ENCODE measurements at places on chromosomes 7 and 10.

DNA sequence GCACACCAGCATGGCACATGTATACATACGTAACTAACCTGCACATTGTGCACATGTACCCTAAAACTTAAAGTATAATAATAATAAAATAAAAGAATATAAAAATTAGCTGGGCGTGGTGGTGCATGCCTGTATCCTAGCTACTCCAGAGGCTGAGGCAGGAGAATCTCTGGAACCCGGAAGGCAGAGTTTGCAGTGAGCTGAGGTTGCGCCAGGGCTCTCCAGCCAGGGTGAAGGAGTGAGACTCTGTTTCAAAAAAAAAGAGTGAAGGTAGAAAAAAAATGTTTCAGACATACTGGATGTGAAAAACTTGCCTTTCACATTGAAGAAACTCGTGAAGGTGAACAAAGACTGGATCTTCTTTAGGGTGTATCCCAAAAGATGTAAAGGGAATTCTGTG is 26.7 kb downstream of the TSPAN14 start:
- DNase-seq: no peak

GRCh38 chr7:158976468-158976848 is 120.1 kb downstream of the DYNC2I1 start:
- no peak for DNase-seq

- no peak for DNase-seq
Observed at GRCh38 chr10:16612115-16612980, 90.7 kb upstream of the C1QL3 start.

DNA sequence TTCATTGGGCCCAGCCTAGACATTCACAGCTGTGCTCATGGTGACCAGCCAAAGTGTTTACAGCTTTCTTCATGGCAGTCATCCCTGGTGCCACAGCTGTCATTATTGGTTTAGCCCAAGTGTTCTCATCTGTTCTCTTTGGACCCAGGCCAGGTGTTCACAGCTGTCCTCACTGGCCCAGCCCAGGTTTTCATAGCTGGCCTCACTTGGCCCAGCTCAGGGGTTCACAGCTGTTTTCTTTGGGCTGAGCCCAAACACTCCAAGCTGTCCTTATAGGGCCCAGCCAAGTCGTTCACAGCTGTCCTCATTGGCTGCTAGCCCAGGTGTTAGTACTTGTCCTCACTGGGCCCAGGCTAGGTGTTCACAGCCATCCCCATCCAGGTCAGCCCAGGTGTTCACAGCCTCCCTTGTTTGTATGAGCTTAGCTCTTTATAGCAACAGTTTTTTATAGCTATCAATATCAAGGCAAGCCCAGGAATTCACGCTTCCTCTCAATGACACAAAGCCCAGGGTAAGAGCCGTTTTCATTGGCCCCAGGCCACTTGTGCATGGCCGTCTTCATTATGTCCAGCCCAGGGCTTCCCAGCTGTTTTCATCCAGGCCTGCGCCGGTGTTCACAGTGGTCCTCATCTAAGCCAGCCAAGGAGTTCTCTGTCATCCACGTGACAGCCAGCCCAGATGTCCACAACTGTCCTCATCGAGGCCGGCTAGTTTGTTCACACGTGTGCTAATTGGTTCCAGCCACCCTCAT is 11.6 kb downstream of the FRG2B start:
- DNase-seq: no peak

DNA sequence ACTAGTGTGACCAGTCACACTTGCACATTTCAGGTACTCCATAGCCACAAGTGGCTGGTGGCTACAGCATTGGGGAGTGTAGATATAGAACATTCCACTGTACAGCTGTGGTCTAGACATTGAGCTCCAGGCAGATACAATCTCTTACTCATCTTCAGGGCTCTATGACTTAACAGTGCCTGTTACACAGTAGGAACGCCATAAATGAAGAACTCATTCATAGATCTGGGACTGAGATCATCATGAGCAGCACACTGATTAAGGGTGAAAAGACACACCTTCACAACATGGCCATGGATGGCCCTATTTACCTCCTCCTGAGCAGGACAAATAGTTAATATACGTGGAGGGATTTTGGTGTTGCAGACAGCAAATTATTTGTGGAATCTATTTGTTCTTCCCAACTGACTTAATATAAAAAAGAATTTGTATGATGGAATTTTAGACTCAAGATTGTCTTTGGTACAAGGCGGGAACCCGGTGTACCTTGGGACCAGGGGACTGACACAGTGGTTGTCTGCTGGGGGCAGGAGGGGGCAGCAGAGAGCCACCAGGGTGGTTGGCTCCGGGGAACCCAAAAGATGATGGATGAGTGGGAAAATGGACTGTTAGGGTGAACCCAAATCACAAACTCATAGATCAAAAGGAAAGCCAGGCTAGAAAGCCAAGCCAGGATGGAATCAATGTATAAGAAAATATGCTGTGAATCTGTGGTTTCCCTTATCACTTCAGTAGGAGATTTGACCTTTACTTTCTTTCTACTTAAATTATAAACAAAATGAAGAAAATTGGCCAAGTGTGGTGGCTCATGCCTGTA is 24.3 kb upstream of the CPA2 start:
- DNase-seq: peak; percentile 70

DNA sequence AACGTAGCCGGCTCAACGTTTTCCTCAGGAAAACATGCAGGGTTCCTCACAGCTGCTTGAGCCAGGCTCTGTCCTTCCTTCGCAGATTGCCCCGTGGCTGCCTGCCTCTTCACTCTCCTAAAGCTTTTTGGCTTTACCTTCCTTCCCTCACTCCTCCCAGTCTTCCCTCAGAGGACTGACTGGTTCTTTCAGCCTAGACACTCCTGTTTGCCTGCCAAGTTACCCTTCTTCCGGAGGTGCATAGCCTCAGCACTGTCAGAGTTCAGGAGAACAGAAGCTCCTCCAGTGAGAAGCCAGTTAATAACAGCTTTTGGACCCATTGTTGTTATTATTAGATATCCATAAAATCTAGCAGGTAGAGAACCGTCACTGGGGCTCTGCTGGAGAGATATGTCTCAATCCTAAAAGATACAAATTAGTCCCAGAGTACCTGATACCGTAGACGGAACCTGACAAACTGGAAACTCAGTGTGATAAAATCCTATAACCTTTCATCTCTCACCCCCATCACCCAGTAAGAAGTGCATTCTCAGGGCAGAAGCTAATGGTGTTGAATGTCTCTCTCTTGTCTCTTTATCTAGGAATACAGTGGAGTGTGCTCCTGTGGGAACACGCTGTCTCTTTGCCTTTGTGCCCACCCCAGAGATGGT is 79.6 kb downstream of the SND1 start:
- no peak for DNase-seq

GRCh38 chr10:29611781-29612381 is 22.9 kb downstream of the SVIL start:
- DNase-seq: no peak

- DNase-seq: no peak
Observed at GRCh38 chr10:113620511-113620910, 43.3 kb downstream of the NRAP start.

DNA sequence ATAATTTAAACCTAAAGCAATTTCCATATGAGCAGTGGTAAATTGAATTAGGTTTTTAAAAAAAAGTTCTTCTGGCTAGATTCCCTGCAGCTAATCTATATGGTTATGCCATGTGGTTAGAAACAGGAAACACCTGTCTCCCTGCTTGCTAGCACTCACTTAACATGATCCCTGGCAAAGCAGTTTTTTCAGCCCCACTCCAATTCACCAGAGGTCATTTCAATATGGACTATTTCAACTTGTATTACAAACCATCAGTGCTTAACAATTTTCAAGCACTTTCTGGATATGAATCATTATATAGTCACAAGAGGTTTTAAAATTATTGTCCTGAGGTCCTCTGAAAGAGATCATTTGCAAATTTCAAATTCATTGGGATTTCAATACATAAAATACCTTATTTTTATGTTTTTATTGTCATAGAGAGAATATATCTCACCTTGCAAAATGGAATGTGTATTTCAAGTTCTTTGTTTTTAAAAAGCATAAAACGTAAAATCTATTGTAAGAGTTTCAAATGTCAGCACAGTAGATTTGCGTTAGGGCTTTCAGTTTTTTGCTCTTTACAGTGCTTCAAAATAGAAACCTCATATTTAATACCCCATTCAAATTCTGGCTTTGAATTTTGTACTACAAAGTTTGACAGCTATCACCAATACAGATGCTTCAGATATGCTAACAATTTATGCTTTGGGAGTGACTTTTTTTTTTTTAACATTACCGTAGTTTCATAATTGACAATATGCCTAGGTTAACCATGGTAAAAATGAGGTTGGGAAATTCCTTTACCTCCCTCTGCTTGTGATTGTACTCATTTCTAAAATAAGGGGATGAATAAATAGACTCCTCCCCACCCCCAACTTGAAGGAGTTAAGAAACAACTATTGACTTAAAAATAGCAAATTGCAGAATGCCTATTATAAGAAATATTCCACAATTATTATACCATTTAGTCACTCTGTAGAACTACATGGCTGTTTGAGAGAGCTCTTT is 117.5 kb upstream of the HGF start:
- no peak for DNase-seq

DNA sequence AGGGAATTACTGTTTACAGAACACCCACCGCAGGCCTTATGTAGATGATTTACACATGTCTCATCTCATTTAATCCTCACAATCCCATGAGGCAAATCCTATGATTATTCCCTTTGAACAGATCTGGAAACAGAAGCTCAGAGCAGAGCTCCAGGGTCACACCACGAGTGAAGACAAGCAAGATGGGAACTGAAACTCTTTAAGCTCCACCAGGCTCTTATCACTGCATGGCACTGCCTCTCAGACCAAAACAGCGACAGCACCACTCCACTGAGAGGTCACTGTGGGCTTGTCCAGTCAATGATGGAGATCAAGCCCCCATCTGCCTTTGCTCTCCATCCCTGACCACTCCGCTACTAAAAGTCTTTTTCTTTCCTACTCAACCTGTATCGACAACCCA is 5.9 kb downstream of the GRID1 start:
- no peak for DNase-seq

GRCh38 chr10:93081834-93082233 is 8.1 kb downstream of the CYP26A1 start:
- DNase-seq: no peak

DNA sequence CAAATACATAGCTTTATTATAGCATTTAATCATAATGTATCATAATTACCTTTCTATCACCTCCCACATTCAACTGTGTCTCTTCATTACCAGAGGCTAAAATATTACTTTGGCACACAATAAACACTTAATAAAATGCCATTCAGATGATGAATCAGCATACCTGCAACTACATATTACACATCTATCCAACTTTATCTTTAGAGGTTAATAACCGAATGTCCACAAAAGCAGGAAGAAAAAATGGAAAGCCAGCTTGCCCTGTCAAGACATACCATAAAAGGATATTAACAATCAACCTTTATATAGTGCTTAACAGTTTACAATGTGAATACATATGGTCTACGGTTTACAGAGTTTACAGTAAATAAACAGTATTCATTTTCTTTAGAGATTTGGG is 12.7 kb downstream of the CACUL1 start:
- DNase-seq: no peak

DNA sequence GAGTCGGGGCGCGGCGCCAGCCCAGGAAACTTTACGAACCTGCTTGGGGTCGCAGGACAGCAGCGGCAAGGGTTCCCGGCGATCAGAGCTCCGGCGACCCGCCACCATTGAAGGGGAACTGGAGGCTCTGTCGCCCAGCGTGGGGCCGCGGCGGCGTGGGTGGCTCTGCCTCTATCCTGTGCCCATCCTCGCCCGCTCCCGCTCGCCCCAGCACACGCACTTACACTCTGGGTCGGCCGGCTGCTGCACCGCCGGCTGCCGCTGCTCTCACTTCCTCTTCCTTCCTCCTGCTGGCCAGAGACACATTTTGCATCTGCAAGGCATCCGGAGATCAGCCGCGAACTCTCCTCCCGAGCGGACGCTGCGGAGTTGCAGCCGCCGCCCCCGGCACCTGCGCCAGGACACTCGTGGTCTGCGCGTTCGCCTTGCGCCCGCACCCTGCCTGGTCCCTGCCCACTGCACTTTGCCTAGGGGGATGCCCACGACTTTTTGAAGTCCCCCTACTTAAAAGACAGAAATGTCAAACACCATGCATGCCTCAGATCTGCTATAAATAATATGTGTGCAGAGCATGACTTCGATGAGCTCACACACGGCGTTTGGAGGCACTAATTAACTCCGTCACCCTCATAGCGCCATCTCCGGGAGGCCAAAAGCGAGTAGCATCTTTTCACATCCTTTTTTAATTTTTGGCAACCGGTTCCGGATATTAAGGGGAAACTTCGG is at the start of gene ELMO1:
Gene ELMO1, minus strand, starts transcription at position 229 of the 726 bp plus-strand sequence. CDS start 106,174 bp downstream, outside the sequence.
- peak; percentile 77 for DNase-seq

- DNase-seq: no peak
Observed at GRCh38 chr10:11409357-11409756, 202.1 kb downstream of the USP6NL start.

DNA sequence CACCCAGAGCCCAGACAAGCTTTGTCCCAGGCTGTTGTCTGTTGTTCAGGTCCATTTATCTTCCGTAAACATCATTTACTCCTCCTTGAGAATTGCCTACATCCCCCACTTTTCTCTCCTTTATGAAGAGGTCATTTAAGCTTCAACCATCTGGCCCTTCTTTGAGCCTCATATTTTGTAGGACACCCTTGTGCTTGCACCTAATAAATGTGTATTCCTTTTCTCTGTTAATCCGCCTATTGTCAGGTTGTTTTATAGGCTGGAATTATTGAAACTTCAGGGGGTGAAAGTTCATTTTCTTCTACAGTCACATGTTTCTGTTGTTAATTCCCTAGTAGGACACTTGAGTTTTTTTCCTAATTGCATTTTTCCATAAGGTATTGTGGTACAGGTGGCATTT is 19.6 kb upstream of the CTTNBP2 start:
- no peak for DNase-seq

GRCh38 chr7:70034999-70035398 is 436.7 kb downstream of the AUTS2 start:
- no peak for DNase-seq

- DNase-seq: no peak
Observed at GRCh38 chr10:29214551-29214950, 74.3 kb upstream of the LYZL1 start.

DNA sequence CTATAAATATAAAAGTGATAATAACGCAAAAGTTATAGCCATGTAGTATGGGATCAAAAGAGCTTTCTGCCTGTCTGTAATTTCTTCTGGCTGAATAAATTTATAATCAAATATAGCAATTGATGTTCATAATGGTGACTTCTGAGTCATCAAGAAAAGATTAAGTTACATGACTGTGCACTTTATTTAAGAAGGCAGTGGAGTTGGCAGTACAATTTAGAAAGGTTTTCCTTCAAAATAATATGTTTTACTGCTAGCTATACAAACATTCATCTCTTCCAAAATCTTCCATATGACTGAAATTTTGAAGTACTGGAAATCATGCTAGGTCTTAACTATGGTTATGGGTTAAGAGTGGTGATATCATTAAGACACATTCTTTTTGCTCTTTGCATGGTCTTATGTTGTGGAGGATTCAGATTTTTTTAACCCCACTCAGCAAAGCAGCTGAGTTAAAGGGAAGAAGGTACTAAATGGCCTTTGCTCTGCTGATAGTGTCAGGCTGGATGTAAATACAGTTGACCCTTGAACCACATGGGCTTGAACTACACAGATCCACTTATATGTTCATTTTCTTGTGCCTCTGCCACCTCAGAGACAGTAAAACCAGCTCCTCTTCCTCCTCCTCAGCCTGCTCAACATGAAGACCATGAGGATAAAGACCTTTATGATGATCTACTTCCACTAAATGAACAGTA is 323.6 kb downstream of the BBS9 start:
- no peak for DNase-seq
